ENCODE measurements at places on chromosomes 3 and 15.

- no peak for DNase-seq
Measured at GRCh38 chr3:105174017-105174615, 192.6 kb upstream of the ALCAM start.

- no peak for DNase-seq
Measured at GRCh38 chr3:57820479-57820878, 64.4 kb downstream of the SLMAP start.

DNA sequence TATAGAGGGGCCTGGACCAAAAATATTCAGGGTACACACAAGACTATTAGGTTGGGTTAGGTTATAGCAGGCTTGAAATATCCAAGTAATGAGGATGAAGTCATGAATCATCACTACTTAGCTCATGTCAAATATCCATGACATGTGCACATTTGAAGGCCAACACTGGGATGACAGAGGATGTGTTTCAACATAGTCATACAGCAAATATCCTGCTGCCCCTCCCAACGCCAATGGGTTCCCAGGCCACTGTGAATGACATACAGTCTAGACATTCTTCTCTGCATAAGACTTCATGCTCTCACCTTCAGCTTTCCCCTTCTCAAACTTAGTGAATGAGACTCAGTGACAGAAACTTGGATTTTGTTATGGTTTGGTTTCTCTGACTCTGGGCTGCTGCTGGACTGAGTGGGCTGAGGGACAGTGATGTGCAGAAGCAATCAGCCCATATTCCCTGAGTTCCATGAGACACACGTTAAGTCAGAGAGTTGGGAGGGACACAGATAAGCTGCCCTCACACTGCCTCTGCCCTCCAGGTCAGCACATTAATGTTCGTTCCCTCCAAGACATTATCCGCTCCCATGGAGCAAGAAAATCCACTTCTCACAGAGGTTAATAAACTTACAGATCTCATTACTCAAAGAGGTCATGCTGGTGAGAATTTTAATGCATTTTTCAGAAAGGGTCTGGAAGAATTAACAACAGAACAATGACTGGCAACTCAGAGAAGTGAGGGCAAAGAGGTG lies 15.4 kb downstream of the HOMER2 start:
- DNase-seq = no peak

- no peak for DNase-seq
Measured at GRCh38 chr3:139044366-139045210, at the start of gene PRR23C. Gene PRR23C, minus strand, starts transcription at chr3:139044892. Its CDS starts 272 bp downstream, at chr3:139044620.

DNA sequence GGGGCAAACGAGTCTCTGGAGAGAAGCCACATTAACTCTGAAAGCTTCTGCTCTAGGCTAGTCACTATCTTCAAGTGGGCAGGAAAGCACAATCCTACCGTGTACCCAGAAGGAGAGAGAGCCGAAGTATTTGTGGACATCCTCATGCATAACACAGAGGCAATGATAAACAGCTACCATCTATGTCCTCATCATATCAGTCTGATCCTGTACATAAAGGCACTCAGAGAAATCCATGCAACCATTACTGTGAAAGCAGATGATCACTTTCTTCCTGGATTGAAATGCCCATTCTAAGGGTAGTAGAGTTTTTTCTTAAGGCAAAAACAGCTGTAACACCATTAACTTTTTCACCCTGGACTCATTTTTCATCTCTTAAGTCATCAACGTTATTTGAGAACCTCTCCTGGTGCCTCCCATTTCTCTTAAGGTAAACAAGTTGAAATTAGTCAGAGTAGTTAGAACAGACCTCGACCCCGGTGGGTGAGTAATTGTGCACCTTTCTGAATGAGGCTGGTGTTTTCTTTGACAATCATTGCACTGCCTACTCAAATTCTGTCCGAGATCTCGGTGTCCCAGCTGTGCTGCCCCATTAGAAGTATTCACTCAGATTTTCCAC lies 327.4 kb downstream of the SHQ1 start:
- DNase-seq = no peak

DNA sequence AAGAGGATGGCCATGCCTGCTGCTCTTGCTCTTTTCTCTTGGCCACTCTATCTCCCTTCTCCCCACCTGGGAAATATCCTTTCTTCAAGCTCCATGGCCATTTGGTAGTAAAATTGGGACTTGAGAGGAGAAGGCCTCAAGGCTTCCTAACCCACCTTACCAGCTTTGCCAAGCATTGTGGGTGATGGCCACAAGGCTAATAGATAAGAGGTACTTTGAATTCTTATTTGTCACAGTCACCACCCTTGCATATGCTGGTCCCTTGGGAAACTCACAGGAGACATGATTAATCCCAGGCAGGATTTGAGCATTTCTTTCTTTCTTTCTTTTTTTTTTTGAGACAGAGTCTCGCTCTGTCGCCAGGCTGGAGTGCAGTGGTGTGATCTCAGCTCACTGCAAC lies 37.2 kb downstream of the B3GNT5 start:
- no peak for DNase-seq

- DNase-seq = no peak
Measured at GRCh38 chr3:190706582-190706981, 155.9 kb downstream of the GMNC start.

DNA sequence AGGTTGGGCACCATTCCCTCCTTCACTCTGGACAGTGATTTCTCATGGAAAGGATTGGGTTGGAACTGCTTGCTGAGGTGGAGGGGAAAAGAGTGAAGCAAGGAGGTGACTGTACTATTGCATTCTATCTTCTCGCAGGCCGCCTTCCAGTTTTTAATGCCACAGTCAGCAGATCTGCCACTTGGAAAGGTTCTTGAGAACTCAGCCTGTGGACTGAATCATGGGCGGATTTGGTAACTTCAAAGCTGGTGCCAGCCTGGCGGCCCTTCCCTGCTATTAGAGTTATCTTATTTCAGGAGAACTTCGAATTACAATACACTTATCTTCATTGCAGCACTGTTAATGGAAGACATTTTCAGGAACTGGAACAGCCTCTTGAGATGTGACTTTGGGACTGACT lies 23.1 kb upstream of the SLC28A2 start:
- DNase-seq = no peak

GRCh38 chr3:178517665-178518334 lies 18.4 kb upstream of the KCNMB2 start:
- DNase-seq = no peak

DNA sequence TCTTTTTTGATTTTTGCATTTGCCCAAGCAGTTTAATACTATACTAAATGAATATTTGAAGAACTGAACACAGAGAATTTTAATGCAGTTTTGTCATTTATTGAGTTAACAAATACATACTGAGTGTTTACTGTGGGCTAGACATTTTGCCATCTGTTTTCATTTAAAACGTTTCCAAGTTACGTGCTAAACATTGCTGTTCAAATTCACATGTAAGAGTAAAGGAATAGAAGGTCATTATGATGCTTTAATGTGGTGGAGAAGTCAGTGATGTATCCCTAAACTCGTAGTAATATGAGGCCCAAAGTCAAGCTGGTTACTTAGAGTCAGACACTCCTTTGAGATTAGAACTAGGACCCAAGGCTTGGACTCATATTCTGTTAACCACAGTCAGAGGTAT lies 49.4 kb downstream of the CRYBG3 start:
- no peak for DNase-seq

DNA sequence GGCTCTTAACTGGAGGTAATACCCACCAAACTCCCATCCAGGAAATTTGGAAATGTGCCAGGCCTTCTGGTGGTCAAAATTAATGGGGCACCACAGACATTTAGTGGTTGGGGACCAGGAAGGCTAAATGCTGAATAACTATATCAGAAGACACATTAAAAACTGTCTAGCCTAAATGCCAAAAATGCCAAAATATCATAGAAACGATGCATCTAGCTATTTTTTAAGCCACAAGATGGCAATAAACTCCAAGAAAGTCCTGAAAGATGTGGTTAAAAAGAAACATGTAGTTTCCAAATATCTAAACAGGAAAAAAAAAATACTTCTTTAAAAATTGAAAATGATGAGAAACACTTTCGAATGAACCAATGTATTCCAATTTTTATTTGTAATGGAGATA lies 19.9 kb downstream of the CCDC14 start:
- no peak for DNase-seq

GRCh38 chr3:83953417-83954089 lies 1005.2 kb upstream of the CADM2 start:
- no peak for DNase-seq

GRCh38 chr3:160027541-160028195 lies 39.0 kb downstream of the IL12A start:
- no peak for DNase-seq

GRCh38 chr15:95017666-95018328 lies 786.4 kb downstream of the MCTP2 start:
- DNase-seq = no peak

DNA sequence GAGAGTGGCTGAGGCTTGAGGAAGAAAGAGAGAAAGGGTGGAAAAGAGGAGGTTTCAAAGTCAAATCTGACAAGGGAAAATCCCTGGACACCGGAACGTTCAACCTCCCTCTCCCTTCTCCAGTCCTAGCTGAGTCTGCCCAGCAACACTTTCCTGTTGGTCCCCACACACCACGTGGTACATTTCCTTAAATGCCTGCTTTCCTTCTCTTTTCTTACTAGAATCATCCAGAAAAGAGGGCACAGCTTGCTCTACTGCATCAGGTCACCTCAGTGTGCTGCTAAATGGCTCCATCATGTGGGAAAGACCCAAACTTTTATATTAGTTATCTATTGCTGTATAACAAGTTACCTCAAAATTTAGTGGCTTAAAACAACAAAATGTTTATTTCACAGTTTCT lies 181.2 kb downstream of the NECTIN3 start:
- no peak for DNase-seq

DNA sequence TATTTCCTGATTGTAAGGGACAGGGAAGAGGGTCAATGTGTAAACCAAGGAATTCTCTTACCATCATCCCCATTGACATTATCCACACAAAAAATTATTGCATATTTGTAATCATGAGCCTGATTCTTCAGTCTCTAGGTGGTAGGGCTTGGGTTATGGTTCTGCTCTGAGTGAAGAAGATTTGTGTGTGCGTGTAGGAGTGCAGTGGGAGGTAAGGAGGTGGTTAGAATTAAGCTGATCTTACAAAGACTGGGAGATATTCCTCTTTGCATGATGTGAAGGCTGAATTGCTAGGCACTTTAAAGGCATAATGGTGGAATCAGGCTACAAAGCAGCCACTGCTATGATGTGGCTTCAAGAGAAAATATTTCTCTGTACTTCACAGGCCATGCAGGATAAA lies 23.0 kb upstream of the MINDY4B start:
- DNase-seq = no peak

GRCh38 chr15:38563723-38564519 lies 693 bp downstream of the RASGRP1 start:
- DNase-seq = peak; percentile 80

GRCh38 chr3:189262746-189263145 lies 91.0 kb downstream of the TPRG1 start:
- DNase-seq = no peak

DNA sequence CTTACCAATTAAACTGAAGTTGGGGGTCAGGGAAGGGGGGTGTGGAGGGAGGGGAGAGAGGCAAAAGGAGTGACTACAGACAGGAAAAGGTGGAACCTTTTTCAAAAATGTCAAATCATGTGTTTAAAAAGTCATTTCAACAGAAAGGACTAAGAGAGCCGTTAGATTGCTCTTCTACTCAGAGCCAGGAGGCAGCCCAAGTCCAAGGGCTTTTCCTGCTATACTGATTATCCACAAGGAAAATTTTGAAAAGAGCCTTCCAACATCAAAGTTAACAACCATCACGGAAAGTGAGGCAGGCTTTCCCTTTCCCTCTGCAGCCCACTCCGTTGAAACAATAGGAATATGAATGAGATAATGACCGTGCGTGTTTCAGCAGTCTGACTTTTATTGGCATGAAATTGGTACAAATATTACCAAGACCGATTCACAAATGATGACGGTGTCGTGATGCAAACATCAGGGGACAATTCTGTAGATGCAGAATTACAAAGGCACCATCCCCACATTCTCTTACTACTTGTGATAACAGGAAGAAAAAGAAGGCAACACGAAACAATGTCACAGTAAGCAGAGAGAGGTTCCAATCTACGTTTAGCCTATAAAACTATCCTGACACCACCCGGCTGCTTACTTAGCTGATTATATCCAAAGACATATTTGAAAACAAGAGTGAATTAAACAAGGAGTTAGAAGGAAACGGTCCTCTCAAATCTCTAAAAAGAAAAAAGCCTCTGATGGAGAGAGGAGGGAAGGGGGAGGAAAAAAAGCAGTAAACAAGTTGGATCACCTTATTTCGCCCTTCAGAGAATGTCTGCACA lies 453.7 kb downstream of the FOXP1 start:
- DNase-seq = no peak

GRCh38 chr3:112374333-112374734 lies 41.4 kb downstream of the CD200 start:
- no peak for DNase-seq

DNA sequence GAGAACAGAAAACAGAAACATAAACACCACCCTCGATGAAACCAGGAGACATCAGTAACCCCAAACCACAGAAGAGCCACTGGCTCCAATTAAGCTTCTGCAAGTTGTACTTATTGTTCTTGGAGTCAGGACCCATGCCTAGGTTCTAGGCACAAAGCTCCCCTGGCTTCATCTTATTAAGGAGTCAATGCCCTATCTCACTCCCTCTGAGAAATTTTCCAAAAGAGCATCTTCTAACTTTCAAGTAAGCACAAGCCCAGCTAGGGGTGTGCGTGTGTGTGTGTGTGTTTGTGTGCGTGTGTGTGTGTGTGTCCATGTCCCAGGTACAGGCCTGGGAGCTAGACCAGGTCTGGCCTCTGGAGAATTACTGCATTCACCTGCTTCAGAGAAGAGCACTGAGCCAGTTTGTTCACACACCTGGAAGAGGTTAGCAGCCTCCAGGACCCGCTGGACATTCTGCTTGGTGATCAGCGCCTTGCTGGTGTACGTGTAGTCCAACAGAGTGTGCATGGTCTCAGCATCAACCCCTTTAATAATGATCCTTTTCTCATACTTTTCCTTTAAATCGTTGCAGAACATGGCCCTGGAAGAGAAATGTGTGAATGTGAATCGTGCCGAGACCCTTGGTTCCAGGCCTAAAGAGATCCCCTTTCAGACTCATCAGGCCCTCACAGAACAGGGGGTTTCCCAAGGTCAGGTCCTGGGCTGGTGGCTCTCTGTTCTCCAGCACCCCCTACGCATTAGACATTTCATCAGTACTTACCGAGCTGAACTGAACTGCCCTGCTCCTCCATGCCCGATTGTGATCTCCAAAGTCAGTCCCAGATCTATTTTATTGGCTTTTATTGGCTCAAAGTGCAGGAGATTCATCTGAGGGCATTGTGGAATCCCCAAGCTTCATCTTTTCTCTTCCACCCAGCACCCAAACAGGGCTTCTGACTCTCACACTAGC lies 27.8 kb downstream of the KLHL6 start:
- DNase-seq = no peak

GRCh38 chr3:52122491-52122890 lies 31.7 kb downstream of the POC1A start:
- no peak for DNase-seq
